Fibroblast of mammary gland (primary cell): ENCODE measurements at places on chromosomes 3 and 15.

DNA sequence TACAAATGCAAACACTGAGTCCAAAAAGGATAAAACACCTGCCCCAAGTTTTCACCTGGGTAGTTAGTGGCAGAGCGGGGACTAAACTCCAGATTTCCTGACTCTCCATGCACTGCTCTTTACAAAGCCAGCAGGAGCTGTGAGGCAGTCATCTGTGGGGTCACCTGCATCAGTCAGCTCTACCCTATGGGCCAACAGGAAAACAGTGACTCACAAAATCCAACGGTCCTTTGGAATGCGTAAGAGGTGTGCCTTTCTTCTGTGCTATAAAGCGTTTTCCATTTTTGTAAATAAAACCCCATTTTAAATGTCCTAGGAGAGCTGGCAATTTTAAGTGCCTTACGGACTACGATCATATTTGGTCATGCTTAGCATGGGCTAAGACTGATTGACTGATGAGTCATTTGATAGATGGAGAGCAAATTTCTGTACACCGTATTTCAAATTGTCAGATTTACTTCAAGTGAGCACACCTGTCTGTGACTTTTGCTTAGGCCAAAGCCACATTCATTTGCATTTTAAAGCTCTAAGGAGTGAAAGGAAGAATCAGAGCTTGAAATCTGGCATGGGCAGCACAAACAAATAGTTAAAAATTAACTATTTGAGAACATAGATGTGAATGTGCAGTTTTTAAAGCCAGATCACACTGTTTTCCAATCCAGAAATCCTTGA, 4.4 kb upstream of the COL8A1 start:
- DNase-seq: no peak

GRCh38 chr3:81198756-81199155, 562.7 kb downstream of the GBE1 start:
- DNase-seq: peak; percentile 6

GRCh38 chr3:169278092-169278491, 385.4 kb downstream of the MECOM start:
- no peak for DNase-seq

DNA sequence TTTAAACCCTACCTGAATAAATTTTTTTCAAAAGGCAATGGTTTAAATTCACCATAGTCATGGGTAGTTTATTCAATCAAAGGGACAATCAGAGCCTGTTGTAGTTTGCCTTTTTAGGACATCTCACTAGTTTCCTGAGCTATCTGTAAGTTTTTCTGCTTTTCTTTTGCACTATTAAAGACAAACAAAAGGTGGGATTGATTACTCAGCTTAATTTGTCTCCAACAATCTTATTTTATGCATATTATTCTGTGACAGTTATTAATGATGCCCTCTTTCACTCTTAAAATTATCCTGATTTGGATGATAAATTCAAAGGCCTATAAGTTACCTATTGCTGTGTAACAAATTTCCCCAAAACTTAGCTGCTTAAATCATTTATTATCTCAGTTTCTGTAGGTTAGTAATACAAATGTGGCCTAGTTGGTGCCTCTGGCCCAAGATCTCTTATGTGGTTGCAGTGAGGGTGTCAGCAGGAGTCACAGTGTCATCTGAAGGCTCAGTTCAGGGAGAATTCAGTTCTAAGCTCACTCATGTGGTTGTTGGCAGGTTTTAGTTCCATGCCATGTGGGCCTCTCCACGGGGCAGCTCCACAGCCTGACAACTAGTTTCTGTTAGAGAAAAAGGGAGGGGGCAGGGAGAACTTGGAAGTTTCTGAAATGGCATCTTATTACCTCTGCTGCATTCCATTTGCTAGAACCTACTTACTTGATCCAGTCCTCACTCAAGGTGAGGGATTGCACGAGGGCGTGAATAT, 16.0 kb downstream of the ARMC8 start:
- no peak for DNase-seq

DNA sequence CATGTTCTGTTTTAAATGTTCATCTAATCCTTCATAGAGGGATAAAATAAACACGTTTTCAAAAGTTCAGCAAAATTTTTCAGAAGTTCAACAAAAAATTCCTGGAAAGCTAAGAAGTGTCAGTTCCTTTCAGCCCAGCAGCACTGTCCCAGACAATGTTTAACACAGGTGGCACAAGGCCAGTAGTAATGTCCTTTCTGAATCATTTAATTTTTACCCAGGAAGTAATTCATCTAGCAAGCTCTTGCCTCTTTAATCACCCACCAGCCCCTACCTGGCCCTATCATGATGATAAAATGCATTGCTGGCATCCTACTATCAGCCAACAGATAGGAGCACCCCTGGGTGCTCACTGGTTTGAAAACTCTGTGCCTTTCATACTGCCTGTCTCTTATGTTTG, 627.1 kb upstream of the ADAMTS9 start:
- DNase-seq: no peak

DNA sequence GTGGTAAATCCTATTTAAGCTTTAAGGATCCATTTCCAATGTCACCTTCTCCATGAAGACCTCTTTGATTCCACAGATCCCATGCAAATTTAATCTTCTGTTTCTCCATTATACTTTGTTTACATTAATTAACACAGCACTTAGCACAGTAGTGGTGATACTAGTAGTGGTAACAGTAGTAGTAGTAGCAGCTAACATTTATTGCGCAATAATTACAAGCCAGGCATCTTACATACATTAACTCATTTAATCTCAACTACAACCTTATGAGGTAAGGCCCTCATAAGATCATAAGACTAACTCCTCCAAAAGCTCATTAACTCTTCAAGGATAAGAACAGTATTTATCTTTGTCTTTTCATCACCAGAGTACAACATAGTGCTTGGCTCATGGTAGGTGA, 54.8 kb upstream of the FSIP1 start:
- DNase-seq: no peak

GRCh38 chr3:93961489-93961888, 12.2 kb downstream of the PROS1 start:
- DNase-seq: no peak

GRCh38 chr15:45134682-45135604, 5.1 kb downstream of the DUOX1 start:
- DNase-seq: no peak

DNA sequence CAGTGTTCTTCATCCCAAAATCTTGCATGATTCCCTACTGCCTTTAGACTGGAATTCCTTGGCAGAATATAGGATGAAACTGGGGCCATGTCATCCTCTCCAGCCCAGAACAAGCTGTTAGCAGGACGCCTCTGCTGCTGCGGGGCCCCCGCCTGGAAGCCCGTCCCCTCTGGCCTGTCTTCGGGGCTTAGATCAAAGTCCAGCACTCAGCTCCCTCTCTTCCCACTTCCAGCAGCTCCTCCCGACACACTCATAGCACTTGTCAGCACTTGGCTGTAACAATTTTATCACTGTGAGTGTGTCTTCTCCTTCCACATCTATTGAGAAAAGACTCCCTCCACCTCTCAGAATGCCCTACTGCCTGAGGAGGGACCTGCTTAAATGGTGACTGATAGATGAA, 112.0 kb upstream of the HACD2 start:
- no peak for DNase-seq

DNA sequence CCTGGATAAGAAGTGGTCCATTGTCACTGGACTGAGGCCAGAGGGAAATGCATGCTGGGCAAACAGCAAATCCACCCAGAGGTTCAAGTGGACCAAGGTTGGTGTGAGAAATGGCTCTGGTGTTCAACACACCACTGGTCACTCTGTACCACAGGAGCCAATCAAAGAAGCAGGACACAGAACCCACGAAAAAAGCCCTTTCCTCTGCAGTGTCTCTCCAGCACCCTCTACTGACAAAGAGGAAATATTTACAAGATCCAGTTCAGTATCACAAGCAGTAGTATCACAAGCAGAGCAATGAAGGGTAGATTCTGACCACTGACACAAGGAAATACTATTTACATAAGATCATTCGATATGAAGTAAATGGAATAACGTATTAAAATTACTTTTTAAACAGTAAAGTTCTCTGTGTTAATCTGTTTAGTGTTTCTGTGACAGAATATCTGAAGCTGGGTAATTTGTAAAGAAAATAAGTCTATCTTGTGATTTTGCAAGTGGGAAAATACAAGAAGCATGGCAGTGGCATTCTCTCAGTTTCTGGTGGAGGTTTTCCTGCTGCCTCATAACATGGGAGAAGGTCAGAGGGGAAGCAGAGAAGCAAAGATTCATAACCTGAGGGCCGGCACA, 390.7 kb downstream of the EFHB start:
- DNase-seq: no peak

- peak; percentile 80 for DNase-seq
Measured at GRCh38 chr3:165206454-165207266, 10.5 kb upstream of the SLITRK3 start.

GRCh38 chr3:107458871-107459270, 63.9 kb upstream of the BBX start:
- DNase-seq: peak; percentile 47

GRCh38 chr3:69330891-69331400, 54.9 kb downstream of the FRMD4B start:
- DNase-seq: no peak

DNA sequence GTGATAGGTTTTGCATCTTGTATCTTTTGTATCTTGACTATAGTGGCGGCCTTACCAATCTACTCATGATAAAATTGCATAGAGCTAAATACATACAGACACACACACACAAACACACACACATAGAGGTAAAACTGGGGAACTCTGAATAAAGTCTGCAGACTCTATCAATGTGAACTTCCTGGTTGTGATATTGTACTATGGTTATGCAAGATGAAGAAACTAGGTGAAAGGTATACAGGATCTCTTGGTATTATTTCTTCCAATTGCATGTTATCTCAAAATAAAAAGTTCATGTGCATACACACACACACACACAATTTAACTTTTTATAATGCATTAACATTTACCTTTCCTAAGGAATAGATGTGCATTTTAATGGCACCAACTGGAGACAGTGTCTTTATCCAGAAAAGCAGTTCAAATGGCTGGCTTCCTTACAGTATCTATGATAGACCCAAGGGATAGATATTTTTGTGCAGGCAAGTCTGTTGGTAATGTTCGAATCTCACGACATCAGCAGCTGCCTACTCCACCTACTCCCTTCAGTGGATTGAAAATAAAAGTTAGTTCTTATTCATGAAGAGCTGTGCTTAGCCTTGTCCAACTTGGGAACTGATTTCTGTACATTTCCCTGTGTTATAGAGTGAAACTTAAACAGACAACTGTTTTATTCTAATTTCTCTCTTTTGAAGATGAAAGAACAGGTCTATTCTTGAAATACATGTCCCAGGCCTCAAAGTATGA, 46.9 kb upstream of the SPRED1 start:
- no peak for DNase-seq

- no peak for DNase-seq
Measured at GRCh38 chr15:80822256-80822655, 43.1 kb downstream of the CEMIP start.

- no peak for DNase-seq
Measured at GRCh38 chr3:62372621-62373041, 719 bp downstream of the FEZF2 start.

- DNase-seq: peak; percentile 90
Measured at GRCh38 chr3:101828691-101829436, 20.4 kb upstream of the NFKBIZ start.

- DNase-seq: no peak
Measured at GRCh38 chr3:154431043-154431442, 1.1 kb upstream of the GPR149 start.

- peak; percentile 83 for DNase-seq
Measured at GRCh38 chr15:57561041-57561711, 30.5 kb upstream of the MYZAP start.

- DNase-seq: no peak
Measured at GRCh38 chr15:28208583-28208982, 109.5 kb upstream of the OCA2 start.

GRCh38 chr15:49686599-49686998, 65.8 kb downstream of the DTWD1 start:
- DNase-seq: peak; percentile 72

DNA sequence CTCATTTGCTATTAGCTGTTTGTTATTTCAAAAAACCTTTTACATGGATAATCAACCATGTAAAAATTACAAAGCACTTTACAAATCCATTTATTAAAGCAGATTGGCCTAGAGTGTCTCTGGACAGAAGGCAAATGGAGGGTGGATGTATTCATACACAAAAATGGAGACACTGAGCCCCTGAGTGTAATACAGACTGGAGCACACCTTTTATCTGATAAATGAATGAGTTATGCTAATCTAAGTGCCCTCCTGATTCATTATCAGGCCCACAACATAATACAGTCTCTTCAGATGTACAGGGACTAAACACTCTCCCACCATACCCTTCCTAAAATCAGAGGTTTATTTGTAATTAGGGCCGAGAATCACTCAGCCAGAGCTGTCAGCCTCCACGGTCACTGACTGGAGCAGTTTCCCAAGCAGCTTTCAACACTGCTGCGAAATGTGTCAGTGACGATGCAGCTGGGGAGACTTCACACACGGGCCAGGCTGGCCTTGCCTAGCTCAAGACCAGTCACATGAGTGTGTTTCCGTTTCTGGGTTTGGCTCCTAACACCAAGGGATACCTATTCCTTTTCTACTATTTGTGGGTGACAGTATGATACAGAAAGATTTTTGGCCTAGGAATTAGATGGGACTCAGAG, 271.8 kb downstream of the ZIC1 start:
- DNase-seq: no peak

GRCh38 chr3:115218859-115219258, 71.8 kb upstream of the ZBTB20 start:
- no peak for DNase-seq

DNA sequence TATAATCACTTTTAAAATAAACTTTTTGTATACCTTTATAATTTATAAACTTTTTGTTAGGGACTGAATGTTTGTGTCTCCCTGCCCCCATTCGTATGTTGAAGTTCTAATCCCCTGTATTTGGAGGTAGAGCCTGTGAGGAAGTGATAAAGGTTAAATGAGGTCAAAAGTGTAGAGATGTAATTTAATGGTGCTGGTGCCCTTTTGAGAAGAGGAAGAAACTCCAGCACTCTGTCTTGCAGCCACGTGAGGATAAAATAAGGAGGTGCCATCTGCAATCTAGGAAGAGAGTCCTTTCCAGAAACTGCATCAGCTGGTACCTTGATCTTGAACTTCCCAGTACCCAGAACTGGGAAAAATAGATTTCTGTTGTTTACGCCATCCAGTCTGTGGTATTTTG, 106.1 kb upstream of the RGMA start:
- DNase-seq: no peak

DNA sequence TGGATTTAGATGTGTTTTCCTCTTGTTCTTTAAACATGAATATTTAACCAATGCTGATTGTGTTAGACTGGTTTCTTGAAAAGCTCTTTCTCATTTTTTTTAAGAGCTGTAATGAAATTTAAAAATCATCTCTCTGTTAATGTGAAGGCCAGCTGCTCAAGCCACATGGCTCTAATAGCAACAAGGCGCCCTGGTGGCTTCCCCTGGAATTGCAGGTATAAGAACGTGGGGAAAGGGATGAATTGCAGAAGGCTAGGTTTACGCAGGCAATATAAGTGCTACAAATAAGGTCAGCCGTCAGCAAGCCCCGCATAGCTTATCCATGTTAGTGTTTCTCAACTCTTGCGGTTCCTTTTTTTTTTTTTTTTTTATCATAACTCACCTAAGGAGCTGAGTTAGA, 108.5 kb downstream of the SAMMSON start:
- DNase-seq: peak; percentile 12

GRCh38 chr3:99666201-99666600, 27.8 kb downstream of the COL8A1 start:
- DNase-seq: peak; percentile 65
